C1 segment of cervical spinal cord (tissue), 14 donors: ENCODE measurements at places on chromosomes 12 and 14.
A peak's percentile ranks its signal among the peaks of the same experiment; 100 is the strongest.

DNA sequence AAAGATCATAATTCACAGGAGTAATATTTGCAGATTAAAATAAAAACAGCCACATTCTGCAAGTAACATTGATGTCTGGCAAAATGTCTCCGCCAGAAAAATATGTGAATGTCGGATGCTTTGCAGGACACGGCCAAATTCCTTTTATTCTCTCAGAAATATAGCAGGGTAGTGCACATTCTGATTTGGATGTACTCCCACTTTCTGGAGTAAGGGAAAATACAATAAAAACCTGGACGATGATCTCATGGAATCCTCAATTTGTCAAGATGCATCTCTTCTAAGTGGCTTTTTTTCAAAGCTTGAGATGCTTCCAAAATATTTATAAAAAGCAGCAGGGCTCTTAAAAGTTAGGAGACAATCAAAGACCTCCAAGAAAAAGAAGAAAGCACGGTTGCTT is 133.3 kb downstream of the TBX5 start:
- no peak for DNase-seq

GRCh38 chr12:44227616-44228015 is 391.7 kb downstream of the TMEM117 start:
- DNase-seq, result no peak

DNA sequence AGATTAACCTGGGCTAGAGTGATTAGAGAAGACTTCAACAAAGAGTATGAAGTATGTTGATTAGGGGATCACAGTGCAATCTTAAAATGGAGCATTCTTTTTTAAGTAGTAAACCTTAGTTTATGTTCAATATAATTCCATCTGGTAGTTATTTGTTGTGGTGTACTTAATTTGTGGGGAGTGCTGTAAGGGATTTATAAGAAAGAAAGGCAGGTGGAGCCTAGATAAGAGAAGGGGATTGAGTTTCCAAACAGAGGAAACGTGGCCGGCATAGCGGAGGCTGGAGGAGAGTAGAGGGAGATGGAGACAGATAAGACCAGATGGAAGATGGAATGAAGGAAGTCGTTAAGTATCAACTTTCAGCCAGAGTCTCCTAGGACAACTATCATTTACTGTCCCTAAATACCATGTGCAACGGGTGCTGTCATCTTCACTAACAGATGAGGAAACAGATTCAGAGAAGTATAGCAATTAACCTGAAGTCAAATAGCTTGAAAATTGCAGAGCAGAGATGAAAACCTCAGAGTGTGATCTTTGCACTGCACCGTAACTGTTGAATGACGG is 38.1 kb downstream of the GOLGA5 start:
- no peak for DNase-seq

GRCh38 chr14:40494483-40494882 is 1062.2 kb upstream of the FBXO33 start:
- DNase-seq, result no peak

GRCh38 chr12:83996671-83997070 is 915.9 kb downstream of the SLC6A15 start:
- DNase-seq, result no peak

- no peak for DNase-seq
Measured at GRCh38 chr12:40828593-40828990, 136.4 kb downstream of the CNTN1 start.

DNA sequence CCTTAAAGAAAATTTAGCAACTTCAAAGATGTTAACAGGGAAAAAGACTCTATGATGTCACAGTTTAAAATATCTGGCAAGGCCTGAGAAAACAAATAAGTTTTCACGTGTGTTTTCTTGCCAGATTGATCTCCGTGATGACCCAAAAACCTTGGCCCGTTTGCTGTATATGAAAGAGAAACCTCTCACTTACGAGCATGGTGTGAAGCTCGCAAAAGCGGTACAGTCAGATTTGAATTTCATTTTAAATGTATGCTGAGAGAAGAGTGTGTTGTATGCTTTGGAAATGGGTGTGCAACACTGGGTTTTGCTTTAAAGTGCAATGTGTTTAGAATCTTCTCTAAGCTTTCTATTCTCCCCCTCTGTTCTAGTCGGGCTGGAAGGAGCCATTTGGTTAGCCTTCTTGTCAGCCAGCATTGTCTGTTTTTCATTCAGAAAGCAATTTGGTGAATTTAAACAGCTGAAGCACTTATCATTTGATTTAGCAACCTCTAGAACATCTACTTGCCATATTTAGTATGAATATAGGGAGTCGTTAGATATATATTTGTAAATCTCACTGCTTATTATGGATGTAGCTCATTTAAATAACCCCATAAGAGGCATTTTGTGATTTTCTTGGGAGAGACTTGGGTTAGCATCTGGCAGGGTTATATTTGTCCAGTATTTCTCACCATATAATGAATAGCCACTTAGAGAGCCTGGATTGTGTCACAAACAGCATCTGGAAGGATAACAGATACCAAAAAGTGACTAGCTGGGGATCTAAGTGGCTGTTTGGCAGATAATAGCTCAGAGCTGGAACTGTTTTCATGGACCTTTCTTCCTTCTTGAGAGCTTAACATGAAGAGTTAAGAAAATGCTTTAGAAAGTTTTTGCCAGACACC is 35.5 kb downstream of the GPHB5 start:
- DNase-seq, result no peak

GRCh38 chr12:58030566-58031279 is 89.4 kb downstream of the ATP23 start:
- DNase-seq, result no peak

GRCh38 chr14:106268013-106268727 is 741.8 kb downstream of the TMEM121 start:
- DNase-seq, result no peak

GRCh38 chr14:52885230-52885629 is 65.6 kb downstream of the FERMT2 start:
- no peak for DNase-seq

- no peak for DNase-seq
Measured at GRCh38 chr12:30529489-30530269, 166.0 kb downstream of the IPO8 start.

- DNase-seq, result no peak
Measured at GRCh38 chr12:109792992-109793391, 40.2 kb downstream of the TRPV4 start.

- no peak for DNase-seq
Measured at GRCh38 chr14:79809849-79810612, 401.3 kb downstream of the DIO2 start.

- no peak for DNase-seq
Measured at GRCh38 chr12:69028941-69029729, 96.2 kb upstream of the CPM start.

GRCh38 chr14:94632305-94632590 is 20.1 kb downstream of the SERPINA3 start:
- no peak for DNase-seq

DNA sequence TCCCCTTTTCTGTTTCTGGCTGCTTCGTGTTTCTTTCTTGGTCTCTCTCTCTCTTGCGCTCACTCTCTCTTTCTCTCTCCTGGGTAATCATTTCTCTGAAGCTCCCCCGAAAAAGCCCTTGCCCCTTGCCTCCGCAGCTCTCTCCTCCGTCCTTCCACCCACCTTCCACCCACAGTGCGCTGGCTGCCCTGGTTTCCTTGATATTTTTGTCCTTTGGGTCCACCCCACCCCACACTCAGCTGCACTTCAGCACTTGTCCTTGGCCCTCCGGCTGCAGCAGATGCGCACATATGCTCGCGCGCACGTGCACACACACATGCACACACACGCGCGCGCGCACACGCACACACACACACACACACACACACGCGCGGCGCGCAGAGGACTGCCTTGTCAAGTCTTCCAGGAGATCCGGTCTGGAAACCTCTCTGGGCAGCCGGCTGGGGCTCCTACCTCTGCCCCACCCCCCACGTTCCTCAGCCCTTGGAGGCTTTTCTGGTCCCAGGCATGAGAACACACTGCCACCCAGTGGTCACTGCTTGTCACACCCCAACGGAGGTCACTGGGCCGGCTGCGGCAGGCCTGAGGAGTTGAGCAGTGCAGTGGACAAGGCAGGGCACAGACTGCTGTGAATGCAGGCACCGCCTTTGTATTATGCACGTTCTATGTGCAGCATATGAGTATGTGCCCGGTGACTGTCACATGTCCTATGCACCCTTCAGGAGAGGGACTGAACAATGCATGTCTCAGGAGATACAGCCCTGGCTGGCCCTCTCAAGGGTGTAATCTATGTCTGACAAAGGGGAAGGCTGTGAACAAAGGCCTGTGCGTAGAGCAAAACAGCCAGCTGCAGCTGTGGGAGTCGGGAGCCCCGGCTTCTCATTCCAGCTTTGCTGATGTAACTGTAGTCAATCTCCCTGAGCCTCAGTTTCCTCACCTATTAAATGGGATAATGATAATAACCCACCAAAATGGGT is 6.5 kb downstream of the LAG3 start:
- peak; percentile 83 for DNase-seq

GRCh38 chr12:30514666-30515065 is 181.0 kb downstream of the IPO8 start:
- no peak for DNase-seq
